ENCODE measurements at places on chromosomes 5 and 9.

- no peak for DNase-seq
Observed at GRCh38 chr5:55625589-55625909, 86.6 kb downstream of the SLC38A9 start.

GRCh38 chr9:136021872-136022681 is 60.9 kb upstream of the UBAC1 start:
- no peak for DNase-seq

DNA sequence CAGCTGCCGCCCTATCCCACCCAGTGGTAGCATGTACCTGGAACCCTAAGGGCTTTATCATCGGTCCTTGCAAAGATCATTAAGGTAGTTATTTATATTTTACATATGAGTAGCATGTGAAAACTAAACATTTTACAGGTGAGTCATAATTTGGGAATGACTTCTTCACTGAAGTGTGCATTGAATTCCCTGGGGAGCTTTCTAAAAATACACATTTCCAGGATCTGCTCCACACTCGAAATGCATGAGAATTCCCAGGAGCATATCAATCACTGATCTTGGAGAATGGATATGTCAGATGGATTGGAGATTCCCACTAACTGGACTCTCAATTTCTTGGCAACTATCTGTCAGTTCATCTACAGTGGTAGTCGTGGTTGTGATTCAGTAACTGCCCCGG is 717.5 kb downstream of the IRX1 start:
- DNase-seq, result no peak

DNA sequence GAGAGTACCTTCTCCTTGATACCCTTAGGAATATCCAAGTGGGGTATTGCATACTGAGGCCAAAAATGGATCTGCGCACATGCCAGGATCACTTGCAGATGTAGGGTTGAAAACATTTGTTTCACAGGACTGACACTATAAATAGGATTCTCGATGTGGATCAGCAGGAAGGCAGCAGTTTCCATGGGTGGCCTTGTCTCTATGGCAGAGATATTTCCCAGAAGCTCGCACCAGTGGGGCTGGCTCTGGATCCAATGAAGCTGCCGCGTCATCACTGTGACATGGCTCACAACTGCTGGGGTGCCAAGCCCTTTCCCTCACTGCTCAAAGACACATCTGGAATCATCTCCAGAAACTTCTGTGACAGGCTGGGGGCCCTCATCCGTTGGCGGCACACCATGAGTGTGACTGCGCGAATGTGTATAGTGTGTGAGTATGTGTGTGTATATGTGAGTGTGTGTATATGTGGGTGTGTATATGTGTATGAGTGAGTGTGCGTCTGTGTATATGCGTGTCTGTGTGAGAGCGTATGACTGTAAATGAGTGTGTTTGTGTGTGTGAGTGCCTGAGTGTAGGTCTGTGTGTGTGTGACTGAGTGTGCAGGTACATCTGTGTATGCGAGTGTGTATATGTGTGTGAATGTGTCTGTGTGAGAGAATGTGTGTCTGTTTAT is 182.5 kb downstream of the GAS1 start:
- DNase-seq, result no peak

- no peak for DNase-seq
Observed at GRCh38 chr5:159533197-159533596, 202.9 kb upstream of the IL12B start.

DNA sequence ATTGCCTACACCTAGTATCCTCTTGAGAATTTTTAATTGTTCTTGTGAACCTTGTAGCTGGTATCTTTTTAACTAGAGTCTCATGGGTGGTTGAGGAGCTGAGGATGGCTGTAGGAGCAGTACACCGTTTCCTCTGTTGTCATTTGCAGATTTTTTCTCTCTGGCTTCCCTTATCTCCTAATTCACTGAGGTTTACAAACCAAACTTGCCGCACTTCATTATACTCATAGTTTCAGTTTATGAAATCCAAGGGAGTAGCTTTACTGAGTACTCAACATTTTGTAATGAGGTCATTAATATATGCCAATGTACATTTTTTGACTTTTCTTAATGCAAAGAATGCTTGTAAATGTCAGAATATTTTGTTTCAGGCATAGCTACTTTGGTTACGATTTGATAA is 154.2 kb downstream of the CCDC171 start:
- DNase-seq, result no peak

- DNase-seq, result no peak
Observed at GRCh38 chr9:84153885-84154284, 173.3 kb downstream of the RMI1 start.

DNA sequence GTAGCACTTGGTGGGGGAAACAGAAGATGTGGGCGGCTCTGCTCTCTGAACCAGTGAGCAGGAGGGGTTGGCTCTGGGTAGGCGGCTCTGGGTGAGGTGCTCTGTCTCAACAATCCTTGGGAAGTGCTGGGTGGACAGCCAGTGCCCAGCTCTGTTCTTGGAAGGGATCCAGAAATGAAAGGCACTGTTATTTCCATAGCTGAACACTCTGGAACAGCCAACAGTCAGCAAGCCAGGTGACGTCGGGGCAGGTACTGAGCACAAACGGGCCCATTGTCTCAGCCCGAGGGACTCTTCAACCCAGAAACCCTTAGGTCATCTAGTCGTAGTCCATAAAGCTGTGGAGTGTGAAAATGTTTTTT is 36.3 kb downstream of the OLFM1 start:
- DNase-seq, result no peak

- DNase-seq, result no peak
Observed at GRCh38 chr9:20985851-20986600, 45.4 kb downstream of the HACD4 start.

GRCh38 chr9:98860871-98861293 is 53.4 kb downstream of the GALNT12 start:
- DNase-seq, result no peak

- no peak for DNase-seq
Observed at GRCh38 chr9:370086-370485, 155.4 kb downstream of the DOCK8 start.

DNA sequence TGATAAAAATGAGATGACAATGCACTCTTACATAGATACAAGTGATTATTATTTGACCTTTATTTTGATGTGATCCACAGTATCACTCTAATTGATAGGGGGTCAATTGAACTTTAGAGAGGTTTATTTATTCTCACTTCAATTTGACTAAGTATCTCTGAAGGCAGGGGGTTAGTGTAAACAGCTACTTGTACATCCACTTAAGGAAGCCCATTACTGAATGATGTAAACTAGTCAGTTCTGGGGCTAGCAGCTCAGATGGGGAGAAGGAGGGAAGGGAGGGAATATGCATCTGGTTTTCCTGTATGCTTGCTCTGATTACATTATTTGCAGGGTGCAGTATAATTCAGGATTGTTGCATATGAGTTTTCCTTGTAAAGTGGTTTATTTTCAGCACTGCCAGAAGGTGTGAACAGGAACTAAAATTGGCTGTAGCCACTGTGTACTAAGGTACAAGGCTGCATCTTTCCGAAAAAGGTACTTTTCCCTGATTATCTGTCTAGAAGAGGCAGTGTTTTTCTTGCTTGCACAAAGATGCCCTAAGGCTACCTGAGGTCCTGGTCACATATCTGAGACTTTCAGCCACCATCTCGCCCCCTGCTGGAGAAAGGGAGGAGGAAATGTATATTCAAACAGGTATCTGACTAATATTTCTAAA is 51.2 kb downstream of the MRPS27 start:
- no peak for DNase-seq

DNA sequence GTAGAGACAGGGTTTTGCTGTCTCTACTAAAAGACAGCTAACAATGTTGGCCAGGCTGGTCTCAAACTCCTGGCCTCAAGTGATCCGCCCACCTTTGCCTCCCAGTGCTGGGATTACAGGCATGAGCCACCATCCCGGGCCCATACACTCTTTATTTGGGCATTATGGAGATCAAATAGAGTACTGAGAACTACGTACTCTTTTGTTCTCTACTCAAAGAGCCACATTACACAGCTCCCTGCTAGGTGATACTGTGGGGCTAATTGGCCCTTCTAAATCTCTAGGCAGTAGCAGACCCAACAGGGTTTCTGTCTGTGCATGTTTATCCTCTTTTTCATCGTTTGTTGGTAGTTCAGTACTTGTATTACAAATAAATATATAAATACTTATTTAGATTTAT is 16.1 kb downstream of the CKMT2 start:
- no peak for DNase-seq

GRCh38 chr9:35862328-35862727 is 7.9 kb downstream of the OR13J1 start:
- DNase-seq, result no peak

GRCh38 chr9:127360829-127361228 is 36.1 kb upstream of the SLC2A8 start:
- DNase-seq, result no peak

DNA sequence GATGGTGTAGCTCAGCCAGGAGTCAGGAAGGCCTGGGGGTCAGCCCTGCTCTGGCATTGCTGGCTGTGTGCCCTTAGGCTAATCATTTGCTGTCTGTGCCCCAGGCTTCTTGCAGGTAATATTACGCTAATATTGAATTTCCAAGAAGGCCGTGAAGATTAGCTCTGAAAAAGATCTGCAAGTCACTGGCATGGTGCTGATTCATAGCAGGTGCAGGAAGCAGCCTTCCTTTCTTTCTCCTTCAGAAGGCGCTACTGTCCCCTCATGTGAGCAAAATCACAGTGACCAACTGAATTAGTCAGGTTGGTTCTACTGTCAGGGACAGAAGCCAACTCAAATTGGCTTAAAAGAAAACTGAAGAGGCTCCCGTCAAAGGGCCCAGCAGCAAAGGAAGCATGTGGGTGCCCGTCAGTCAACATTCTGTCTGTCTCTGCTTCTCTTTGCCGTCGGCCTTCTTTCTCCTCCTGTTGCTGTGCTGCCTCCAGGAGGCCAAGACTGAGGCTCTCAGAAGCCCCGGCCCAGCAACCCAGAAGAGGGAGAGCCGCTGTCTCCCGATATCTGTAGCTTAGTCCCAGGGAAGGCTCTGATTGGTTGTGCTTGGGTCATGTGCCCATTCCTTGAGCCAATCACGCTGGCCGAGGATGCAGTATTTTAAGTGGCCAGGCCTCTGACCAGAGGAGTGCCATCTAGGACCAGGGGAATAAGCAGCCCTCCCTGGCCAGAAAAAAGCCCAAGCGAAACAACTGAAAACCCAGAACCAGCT is 67.8 kb upstream of the NEURL1B start:
- no peak for DNase-seq

- no peak for DNase-seq
Observed at GRCh38 chr9:71090896-71091295, 30.5 kb downstream of the TRPM3 start.

GRCh38 chr9:89779405-89780203 is 174.8 kb downstream of the GADD45G start:
- no peak for DNase-seq

DNA sequence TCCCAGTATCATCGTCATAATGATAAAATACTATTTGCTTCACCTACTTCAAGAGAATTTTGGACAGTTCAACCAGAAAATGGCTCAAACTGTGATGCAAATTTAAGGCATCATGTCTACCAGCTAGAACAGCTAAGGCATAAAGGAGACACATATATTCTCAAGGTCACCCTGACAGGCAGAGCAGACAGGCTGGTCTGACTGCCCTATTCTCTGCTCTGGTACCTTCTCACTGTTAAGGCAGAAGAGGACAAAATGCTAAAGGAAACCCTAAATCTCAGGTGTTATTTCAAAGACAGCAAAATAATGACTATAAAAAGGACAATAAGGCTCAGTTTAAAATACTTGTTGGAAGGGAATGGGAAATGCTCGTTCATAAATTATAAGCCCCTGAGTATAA is 87.2 kb downstream of the MRPS27 start:
- DNase-seq, result no peak

GRCh38 chr9:27440888-27441740 is 83.0 kb upstream of the IFNK start:
- no peak for DNase-seq

GRCh38 chr5:163089230-163089629 is 348.2 kb upstream of the CCNG1 start:
- DNase-seq, result no peak

DNA sequence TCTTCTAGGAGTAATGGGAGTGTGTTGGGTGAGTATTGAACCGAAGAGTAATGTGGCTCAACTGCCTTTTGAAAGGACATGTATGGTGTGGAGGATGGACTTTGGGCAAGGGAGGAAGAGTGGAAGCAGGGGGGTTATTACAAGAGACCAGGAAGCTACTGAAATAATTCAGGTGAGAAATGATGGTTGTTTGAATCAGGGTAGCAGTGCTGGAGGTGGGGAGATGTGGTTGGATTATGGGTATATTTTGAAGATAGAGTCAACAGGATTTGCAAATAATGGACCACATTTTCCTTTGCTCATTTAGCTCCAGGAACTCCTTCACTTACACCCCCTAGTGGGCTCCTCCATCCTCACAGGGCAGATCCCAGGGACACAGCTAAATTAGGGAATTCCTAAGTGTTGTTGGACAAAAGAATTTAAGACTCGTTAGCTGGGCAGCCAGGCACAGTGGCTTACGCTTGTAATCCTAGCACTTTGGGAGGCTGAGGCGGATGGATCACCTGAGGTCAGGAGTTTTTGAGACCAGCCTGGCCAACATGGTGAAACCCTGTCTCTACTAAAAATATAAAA is 1.2 kb upstream of the SLC4A9 start:
- DNase-seq, result no peak

DNA sequence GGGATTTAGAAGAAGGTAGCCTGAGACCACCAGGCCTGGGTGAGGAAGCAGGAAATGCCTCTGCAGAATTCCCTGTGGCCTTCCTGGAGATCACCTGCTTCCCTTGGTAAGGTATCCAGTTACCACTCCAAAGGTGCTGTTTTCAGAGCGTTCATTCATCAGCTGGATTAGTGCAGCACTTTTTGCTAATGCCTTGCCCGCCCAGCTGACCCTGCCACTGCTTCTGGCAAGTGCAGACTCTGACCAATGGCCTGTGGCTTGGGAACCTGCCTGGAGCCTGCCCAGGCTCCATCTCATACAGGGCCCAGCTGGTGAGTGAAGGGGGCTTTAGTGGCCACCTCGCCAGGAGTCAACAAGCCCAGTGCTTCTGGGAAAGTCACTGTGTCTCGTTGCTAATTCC is 48.6 kb downstream of the FOXI1 start:
- no peak for DNase-seq

DNA sequence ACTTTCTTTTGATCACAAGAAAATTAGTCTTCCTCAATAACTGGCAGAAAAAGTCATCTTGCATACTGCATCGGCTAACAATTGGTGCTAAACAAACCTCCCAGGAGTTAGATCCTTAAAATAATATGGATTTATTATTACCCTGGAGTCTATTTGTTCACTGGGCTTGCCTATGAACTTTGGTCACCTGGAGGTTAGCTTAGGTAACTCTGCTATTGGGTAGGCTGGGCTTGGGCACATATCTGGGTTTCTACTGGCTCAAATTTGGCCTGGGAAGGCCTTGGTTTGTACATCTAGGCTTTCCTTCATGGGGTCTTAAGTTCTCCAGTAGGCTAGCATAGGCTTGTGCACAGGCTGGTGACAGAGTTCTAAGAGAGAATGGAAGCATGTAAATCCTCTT is 279.9 kb downstream of the RASEF start:
- DNase-seq, result no peak
